Activated T-helper 2 cell treated with anti-CD3 and anti-CD28 coated beads, Interferon-gamma antibody, Interleukin-2, Interleukin-4, amounts not matched to agents 10 μg/mL and 5 μg/mL and 100 μg/mL, durations not matched to agents 14 hours and 24 hours and 36 hours (primary cell): ENCODE measurements at places on chromosomes 12 and 14. TPM values are rescaled to one million over a fixed set of nuclear protein-coding genes. Genes with fewer than 3 reads are reported as not detected.

DNA sequence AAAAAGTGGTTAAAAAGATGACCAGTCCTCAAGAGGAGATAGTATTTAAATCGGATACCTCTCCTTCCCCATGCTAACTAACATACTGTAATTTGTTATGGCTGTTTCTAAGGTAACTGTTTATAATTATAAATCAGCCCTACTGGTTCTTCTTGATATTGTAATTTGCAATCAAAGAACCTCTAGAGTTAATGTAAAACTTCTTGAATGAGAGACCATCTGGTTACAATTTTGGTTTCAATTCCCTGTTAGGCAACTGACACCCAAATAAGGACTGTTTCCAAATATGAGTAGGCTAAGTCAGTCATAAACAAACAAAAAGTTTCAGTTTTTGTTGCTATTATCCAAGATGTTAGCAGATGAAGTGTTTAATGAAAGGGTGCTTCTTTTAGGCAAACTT, 120.2 kb upstream of the DNM1L start:
- DNase-seq = no peak
- peaks cover 6% of the 10 kb centered on the region for H3K36me3 ChIP-seq
- H3K4me1 ChIP-seq = peaks cover 31% of the 10 kb centered on the region
- H3K27me3 ChIP-seq = no peaks in the 10 kb centered on the region

- H3K4me1 ChIP-seq = peaks cover 27% of the 10 kb centered on the region
- no peak overlapping the region for H3K4me3 ChIP-seq
- H3K27me3 ChIP-seq = peaks cover 16% of the 10 kb centered on the region
- H3K36me3 ChIP-seq = no peaks in the 10 kb centered on the region
Observed at GRCh38 chr12:89884416-89884898, 175.8 kb upstream of the ATP2B1 start.

GRCh38 chr14:51609955-51610283, 41.8 kb upstream of the FRMD6 start:
- H3K4me3 ChIP-seq = no peak overlapping the region
- H3K27me3 ChIP-seq = no peaks in the 10 kb centered on the region
- no peak for DNase-seq
- peaks cover 13% of the 10 kb centered on the region for H3K4me1 ChIP-seq

DNA sequence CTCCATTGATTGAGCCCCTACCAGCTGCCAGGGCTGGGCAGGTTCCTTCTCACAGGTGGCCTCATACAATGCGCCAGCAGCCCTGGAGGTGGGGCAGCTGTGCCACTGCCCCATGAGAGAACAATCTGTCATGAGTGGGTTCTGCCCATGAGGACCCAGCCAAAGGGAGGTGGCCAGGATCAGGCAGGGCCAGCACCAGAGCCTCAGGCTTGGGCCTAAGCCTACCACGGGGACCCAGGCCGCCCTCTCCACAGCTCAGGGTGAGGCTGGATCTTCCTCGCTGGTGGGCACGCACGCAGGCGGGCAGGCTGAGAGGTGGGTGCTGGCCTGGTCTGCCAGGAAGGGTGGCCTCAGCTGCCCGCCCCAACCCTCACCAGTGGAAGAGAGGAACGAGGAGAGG, 110.7 kb downstream of the KIF26A start:
- DNase-seq = no peak
- H3K4me3 ChIP-seq = no peak overlapping the region
- H3K36me3 ChIP-seq = peaks cover 3% of the 10 kb centered on the region
- no peaks in the 10 kb centered on the region for H3K27me3 ChIP-seq
- H3K4me1 ChIP-seq = no peaks in the 10 kb centered on the region

GRCh38 chr12:14911131-14911530, 25.5 kb upstream of the MGP start:
- H3K4me1 ChIP-seq = peaks cover 24% of the 10 kb centered on the region
- peaks cover 73% of the 10 kb centered on the region for H3K36me3 ChIP-seq
- H3K27me3 ChIP-seq = no peaks in the 10 kb centered on the region
- peak overlapping the region; percentile 91 for H3K27ac ChIP-seq

DNA sequence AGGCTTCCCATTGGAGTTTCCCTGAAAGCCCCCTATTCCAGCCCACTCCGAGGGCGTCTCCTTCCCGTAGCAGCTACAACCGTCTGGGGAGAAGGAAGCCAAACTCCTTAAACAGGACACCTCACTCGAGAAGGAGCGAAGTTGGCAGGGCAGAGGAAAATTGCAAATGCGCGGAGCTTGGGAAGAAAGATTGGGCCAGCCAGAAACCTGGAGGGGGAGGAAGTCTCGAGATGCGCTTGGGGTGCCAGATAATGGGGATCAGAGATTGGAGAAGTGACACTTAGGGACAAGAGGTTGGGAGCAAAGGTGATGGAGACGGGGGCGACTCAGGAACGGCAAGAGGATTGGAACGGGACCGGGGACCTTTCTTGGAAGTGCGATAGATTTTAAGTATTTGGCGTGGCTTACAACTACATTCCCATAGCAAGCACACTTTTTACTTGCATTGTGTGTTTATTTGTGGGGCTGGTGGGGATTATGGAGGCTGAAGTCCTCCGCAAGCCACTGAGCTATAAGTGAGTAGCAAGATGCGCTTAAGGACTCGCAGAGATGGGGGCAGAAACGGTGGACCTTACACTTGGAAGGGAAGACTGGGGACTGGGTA, 926 bp downstream of the HRK start:
- H3K4me1 ChIP-seq = peaks cover 14% of the 10 kb centered on the region
- peak overlapping the region; percentile 46 for H3K4me3 ChIP-seq
- no peak for DNase-seq
- no peak overlapping the region for H3K27ac ChIP-seq

GRCh38 chr12:122227341-122227740, 1.5 kb upstream of the DIABLO start:
- peaks cover 22% of the 10 kb centered on the region for H3K4me1 ChIP-seq
- no peaks in the 10 kb centered on the region for H3K27me3 ChIP-seq
- peak overlapping the region; percentile 73 for H3K4me3 ChIP-seq
- DNase-seq = no peak

DNA sequence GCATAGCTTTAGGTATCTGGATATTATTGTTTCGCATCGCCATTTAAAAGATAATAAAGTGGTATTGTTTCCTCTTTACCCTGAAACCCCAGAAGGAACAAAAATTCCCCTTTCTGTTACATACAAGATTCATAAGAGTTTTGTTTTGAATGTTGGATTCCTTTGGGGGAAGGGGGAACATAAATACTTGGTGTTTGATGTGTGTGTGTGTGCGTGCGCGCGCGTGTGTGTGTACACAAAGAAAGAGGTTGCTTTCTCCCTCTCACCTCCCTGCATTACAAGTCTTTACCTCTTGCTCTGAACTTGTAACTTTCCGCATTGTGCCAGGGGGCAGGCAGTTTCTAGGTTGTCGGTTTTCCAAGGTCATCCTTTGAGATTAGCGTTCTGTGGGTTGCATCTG, 76.4 kb downstream of the GPATCH2L start:
- H3K27ac ChIP-seq = no peak overlapping the region
- no peak for DNase-seq
- no peak overlapping the region for H3K4me3 ChIP-seq
- H3K36me3 ChIP-seq = no peaks in the 10 kb centered on the region
- H3K27me3 ChIP-seq = peaks cover 2% of the 10 kb centered on the region
- H3K4me1 ChIP-seq = no peaks in the 10 kb centered on the region

DNA sequence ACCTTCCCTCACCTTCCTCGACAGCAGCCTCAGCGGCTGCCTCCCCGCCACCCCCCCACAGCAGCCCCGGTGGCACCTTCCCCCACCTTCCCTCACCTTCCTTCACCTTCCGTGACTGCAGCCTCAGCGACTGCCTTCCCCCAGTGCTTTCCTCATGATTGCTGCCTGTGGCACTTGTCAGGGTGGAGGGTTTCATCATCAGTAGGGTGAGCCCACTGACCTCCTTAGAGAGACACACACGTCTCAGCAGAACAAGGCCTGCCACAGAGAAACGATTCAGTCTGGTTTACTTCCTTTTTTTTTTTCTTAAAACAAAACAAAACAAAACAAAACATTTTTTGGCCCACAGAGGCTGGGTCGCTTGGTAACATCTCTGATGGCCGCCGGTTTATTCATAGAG, 75.0 kb downstream of the EP400 start:
- peaks cover 70% of the 10 kb centered on the region for H3K36me3 ChIP-seq
- H3K4me1 ChIP-seq = no peaks in the 10 kb centered on the region
- no peaks in the 10 kb centered on the region for H3K27me3 ChIP-seq
- H3K4me3 ChIP-seq = no peak overlapping the region
- H3K27ac ChIP-seq = no peak overlapping the region

GRCh38 chr14:102046337-102047278, 40.2 kb downstream of the HSP90AA1 start:
- H3K27ac ChIP-seq = no peak overlapping the region
- no peak for DNase-seq
- H3K27me3 ChIP-seq = no peaks in the 10 kb centered on the region
- H3K4me1 ChIP-seq = no peaks in the 10 kb centered on the region
- H3K4me3 ChIP-seq = no peak overlapping the region
- H3K36me3 ChIP-seq = peaks cover 70% of the 10 kb centered on the region

- H3K27me3 ChIP-seq = no peaks in the 10 kb centered on the region
- DNase-seq = no peak
- no peaks in the 10 kb centered on the region for H3K36me3 ChIP-seq
- H3K4me3 ChIP-seq = no peak overlapping the region
- no peak overlapping the region for H3K27ac ChIP-seq
- H3K4me1 ChIP-seq = no peaks in the 10 kb centered on the region
Observed at GRCh38 chr12:27095346-27095745, 13.0 kb upstream of the C12orf71 start.

DNA sequence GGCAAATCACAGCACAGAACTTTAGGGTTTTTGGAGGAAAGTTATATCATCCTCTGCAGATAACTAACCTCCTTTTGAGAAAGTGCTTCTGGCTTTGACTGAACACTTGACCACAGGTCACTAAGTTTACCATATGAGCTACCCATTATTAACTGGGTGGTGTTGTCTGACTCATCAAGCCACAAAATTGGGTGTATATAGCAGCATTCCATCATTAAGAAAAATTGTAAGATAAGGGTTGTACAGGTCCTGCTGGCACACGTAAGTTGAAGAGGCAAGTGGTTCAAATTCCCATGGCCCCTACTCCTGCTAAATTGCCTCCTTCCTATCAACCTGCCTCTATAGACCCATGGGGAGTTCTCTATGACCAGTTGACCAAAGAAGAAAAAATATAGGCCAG, 39.5 kb downstream of the L2HGDH start:
- peaks cover 13% of the 10 kb centered on the region for H3K36me3 ChIP-seq
- no peaks in the 10 kb centered on the region for H3K4me1 ChIP-seq
- H3K27ac ChIP-seq = no peak overlapping the region
- H3K27me3 ChIP-seq = no peaks in the 10 kb centered on the region

DNA sequence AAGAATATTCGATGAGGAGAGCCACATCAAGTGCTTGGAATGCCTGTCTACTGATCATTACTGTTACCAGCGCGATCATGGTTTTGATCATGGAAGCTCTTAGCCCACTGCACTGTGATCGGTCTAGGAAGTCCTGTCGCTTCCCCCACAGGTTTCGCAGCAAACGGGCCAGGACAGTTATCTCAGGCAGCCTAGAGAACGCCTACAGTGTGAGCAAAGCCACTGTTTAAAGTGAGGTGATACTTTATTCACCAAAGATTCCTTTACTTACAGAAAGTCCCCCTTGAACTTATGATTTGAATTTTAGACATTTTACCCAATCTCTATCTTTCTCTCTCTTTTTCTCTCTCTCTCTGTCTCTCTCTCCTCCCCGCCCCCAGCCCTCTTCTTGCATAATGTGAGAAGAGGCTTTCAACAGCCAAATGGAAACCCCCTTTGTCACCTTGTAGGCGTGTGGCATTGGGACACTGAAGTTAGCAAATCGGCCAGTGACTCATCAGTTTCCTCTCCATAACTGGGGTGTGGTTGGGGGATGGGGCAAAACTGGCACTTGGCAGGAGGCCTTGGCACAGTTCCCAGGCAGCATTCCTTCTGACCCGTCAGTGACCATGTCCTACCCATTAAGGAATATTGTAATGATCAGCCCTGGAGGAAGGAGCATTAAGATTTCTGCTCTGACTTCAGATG, 214.8 kb downstream of the CHST11 start:
- peak overlapping the region; percentile 89 for H3K27ac ChIP-seq
- peak overlapping the region; percentile 45 for H3K4me3 ChIP-seq
- DNase-seq = peak; percentile 54
- peaks cover 55% of the 10 kb centered on the region for H3K4me1 ChIP-seq

GRCh38 chr12:53659011-53659551, 16.8 kb downstream of the ATP5MC2 start:
- no peak overlapping the region for H3K4me3 ChIP-seq
- H3K4me1 ChIP-seq = no peaks in the 10 kb centered on the region
- no peak overlapping the region for H3K27ac ChIP-seq
- DNase-seq = no peak

- H3K4me3 ChIP-seq = no peak overlapping the region
- H3K4me1 ChIP-seq = no peaks in the 10 kb centered on the region
- H3K27me3 ChIP-seq = no peaks in the 10 kb centered on the region
- no peak for DNase-seq
Observed at GRCh38 chr14:83798421-83798820, 1731.5 kb upstream of the FLRT2 start.

GRCh38 chr12:590206-590750, 73.0 kb downstream of the NINJ2 start:
- H3K4me3 ChIP-seq = no peak overlapping the region
- DNase-seq = no peak
- H3K36me3 ChIP-seq = no peaks in the 10 kb centered on the region
- H3K27me3 ChIP-seq = peaks cover 6% of the 10 kb centered on the region

DNA sequence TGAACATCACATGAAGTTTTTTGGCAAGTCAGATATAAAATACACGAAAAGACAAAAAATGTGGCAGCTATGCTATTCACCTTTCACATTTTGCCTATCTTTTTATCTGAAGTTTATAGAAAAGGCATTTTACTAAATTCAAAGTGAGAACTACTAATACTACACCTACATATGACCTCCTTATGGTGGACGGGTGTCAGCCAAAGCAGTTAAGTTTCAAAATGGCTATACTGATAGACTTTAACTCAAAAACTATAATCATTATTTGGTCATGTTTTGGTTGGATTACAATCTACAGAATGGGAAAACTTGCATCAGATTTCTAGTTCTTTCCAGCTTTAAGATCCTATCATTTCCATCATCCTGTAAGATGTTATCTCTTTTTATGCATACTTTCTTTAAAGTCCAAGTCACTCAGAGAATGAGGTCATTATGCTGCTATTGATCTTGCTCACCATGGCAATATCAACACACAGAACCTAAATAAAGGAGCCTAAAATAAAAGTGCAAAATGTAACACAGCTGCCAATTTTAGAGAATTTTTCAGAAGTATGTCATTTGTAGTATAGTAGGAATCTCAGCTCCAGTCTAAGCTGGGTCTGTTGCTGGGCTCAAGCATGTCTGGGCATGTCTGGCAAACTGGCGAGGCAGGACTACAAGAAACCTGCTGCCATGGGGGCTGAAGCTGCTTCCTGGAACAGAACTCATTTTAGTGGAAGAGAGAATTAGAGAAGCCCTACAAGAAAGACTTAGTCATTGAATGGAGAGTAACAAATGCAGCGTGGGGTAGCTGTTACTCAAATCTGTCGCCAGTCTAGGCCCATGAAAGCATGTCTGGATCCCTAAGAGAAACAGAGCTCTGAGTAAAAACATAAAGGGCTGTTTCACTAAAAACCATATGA, 7.6 kb upstream of the AEBP2 start:
- H3K27ac ChIP-seq = peak overlapping the region; percentile 100
- H3K4me3 ChIP-seq = peak overlapping the region; percentile 38
- H3K4me1 ChIP-seq = peaks cover 47% of the 10 kb centered on the region
- H3K27me3 ChIP-seq = no peaks in the 10 kb centered on the region
- peaks cover 8% of the 10 kb centered on the region for H3K36me3 ChIP-seq
- DNase-seq = peak; percentile 27

Gene OTX2
- total RNA-seq = not detected in 2 replicates

Gene SDS
- not detected in 2 replicates for total RNA-seq

Gene GPR162
- 0.11 and 0.30 TPM in 2 replicates for total RNA-seq

Gene SMIM10L1
- 10.7 and 10.8 TPM in 2 replicates for total RNA-seq

Gene MANSC4
- not detected in 2 replicates for total RNA-seq

Gene TTC6
- total RNA-seq = not detected in 2 replicates

Gene HOXC9
- total RNA-seq = not detected in 2 replicates

Gene KRT75
- total RNA-seq = not detected in 2 replicates

Gene OR4Q3
- total RNA-seq = not detected in 2 replicates

Gene CLEC2D
- total RNA-seq = 350 and 351 TPM in 2 replicates

Gene PTPRB
- not detected in 2 replicates for total RNA-seq

Gene SUSD6
- 46.6 and 46.7 TPM in 2 replicates for total RNA-seq

Gene MGAT4C
- total RNA-seq = under 0.01 TPM in 1 of 2 replicates, not detected in the other
